ENCODE measurements at places on chromosomes 16 and 17.

GRCh38 chr16:3578121-3578520 lies 918 bp upstream of the NLRC3 start:
- no peak for DNase-seq

- DNase-seq = no peak
These were observed 66.2 kb upstream of the BRD7 start for GRCh38 chr16:50434872-50435478.

GRCh38 chr16:46428108-46429061 lies 192.8 kb downstream of the SHCBP1 start:
- DNase-seq = no peak

DNA sequence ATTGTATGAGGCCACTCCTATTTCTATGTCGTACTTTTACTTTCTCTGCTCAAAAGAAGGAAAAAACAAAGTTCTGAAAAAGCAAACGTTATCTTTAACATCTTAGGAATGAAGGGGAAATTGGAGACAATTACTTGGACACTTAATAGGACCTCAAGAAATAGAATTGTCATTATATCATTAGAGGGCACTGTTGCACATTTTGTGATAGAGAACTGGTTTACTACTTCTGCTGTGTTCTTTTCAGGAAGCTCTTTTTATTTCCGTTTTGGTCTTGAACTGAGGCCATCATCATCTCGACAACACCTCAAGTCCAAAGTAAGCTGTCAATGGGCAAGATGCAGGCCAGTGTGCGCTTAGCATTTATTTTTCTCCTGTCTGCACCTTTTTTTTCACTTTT lies 14.6 kb downstream of the COG4 start:
- no peak for DNase-seq

GRCh38 chr16:87012954-87013938 lies 303.9 kb downstream of the C16orf95 start:
- no peak for DNase-seq

- DNase-seq = no peak
These were observed 2.2 kb upstream of the TBX4 start for GRCh38 chr17:61449707-61450640.

DNA sequence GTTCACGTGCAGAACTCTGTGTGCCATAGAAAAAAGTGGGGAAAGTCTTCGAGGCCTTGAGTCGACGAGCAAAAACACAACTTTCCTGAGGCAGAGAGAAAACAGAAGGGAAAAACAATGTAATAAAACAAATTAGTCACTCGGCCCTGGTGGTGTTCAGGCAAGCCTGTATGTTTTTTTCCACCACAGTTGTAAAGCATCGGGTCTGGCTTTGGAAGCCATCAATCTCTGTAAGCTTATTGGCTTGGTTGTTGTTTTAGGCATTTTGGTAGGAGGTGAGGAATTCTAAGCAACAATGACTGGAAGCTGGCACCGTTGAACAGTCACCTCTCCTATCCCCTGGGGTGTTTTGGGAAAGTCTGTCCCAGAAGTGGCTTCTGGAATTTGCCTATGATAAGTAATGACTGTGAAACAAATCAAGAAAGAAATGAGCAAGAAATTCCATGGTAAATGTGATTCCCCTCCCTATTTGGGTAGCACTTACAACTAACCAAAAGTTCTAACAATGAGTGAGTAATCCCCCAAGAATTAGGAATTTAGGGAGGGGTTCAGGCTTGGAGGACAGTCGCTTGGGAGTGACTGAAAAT lies 2.8 kb downstream of the CDH13 start:
- DNase-seq = peak; percentile 87

DNA sequence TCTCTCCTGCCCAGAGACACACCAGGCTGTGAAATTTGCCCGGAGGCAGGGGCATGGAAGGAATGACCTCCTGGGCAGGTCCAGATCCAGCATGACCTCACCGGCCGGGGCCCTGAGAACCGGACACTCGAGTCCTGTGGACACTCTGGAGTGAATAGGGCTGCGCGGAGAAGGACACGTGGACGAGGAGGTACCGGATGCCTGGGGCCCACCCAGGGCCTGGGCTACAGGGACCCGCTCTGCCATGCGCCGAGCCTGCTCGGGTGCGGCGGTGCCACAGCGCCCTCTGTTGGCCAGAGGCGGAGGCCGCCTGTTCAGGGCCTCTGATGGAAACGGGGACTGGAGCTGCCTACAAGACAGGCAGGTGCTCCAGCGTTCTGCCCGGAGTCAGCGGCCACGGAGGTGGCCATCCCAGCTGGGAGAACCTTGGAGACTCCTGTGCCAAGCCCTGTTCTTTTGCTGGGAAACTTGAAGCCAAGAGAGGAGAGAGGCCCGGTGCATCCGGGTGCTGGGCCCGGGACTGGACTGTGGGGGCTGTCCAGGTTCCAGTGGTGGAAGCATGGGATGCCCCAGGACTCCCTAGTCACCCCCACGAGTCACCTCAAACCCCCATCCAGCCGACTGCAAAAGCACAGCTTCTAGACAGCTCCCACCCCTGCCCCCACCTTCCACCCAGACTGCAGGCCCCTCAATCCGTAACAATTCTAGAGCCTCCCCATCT lies 19.3 kb upstream of the NXPH3 start:
- DNase-seq = peak; percentile 50

DNA sequence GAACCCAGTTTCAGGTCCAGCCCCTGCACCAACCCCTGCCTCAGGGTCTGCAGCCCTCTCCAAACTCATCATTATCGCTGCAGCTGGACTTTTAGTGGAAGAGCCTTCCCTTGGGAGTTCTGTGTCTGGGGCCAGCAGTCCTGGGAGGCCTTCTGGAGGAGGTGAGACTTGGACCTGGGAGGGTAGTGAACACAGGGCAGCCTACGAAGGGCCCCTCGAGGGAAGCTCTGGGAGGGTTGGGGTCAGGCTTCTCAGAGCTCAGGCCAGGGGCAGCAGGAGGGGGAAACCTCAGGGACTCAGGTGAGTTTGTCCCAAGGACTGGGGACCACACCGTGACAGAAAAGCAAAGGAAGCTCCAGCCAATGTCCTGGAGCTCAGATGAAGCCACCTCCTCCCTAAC lies 11.3 kb upstream of the SRRM2 start:
- no peak for DNase-seq

GRCh38 chr16:2039274-2040031 lies 8.2 kb downstream of the NTHL1 start:
- peak; percentile 96 for DNase-seq

DNA sequence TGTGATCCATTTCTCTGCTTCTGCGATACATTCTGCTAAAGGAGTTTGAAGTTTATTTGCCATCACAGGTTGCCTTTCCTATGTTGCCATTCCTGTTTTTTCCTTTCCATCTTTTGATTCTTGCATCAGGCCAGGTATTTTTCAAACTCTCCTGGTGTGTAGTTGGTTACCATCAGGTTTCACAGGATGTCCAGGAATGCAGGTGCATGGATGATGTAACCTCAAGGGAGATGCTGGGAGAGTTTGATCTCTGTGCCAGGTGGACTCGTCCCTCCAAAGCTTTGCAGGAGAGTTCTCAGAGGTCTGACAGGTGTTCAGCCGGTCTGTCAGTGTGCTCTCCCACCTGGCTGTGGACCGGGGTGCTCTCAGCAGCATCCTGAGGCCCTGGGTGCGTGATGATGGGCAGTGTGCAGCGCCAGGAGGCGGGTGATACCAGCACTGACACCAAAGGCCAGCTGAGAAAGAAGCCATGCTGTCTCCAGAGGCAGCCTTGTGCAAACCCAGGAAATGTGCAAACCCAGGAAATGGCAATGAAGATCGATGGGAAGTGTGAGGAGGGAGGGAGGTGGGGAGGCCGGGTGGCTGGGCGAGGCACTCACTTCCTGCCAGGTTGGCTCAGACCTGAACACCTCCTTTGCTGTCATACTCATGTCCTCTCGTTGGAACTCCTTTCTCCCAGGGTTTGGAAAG lies 1.7 kb downstream of the ATP2C2 start:
- no peak for DNase-seq

- no peak for DNase-seq
These were observed 31.5 kb downstream of the ZFHX3 start for GRCh38 chr16:73016488-73016830.

DNA sequence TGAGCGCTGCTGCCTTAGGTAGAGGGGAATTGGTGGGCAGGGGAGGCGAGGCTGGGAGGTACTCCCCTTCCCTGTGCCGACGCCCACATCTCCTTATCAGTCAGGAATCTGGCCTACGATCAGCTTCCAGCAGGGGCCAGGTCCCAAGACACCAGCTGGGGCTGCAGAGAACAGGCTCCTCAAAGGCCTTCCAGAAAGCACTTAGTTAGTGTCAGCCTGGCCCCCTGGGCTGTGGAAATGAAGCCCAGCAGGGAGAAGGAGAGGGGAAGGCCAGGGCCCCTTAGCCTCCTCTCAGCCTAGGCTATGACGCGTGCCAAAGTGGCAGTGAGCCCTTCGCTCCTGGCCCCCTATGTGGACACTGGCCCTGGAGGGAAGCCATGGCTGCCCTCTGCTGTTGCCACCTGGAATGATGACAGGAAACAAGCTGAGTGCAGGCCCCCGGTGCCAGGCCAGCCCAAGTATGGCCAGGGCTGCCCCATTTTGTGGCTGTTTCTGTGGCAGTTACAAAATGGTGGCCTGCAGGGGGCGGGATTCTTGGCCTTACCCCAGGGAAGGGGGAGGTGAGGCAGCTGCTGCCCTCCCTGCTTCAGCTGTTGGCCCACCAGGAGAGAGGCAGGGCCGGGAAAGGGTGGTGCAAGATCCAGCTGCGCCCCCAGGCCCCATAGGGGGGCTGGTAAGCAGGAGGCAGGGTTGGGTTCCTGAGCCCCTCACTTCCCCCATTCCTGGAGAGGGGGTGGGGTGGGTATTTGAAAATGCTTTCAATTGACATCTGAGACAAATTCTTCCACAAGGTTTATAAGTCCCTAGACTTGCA lies 11.3 kb downstream of the TBX4 start:
- DNase-seq = no peak

- no peak for DNase-seq
These were observed 20.9 kb downstream of the ENGASE start for GRCh38 chr17:79095345-79096055.

- DNase-seq = peak; percentile 79
These were observed 87.2 kb upstream of the IRX3 start for GRCh38 chr16:54373534-54374520.

- no peak for DNase-seq
These were observed 37.5 kb downstream of the IL21R start for GRCh38 chr16:27439271-27440018.

DNA sequence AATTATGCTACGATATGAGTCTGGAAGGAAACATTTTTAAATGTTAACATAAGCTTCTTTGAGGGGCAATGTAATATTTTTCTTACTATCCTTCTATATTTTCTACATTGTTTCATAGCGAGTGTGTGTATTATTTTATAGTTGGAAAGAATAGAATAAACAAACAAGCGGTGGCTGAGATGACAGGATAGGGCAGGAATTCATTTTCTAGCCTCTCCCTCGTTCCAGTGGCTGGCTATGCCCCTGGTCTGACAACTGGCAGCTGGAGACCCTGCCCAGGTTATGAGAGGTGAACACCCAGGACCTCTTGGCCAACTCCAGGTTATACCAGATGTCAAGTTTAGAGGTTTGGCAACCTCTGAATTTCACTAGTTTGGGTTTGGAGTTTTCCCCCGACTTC lies 14.5 kb upstream of the TNRC6C start:
- DNase-seq = no peak

GRCh38 chr17:68399638-68400403 lies 57.5 kb downstream of the WIPI1 start:
- DNase-seq = peak; percentile 73

- no peak for DNase-seq
These were observed 21.2 kb downstream of the AKAP1 start for GRCh38 chr17:57106107-57106835.

DNA sequence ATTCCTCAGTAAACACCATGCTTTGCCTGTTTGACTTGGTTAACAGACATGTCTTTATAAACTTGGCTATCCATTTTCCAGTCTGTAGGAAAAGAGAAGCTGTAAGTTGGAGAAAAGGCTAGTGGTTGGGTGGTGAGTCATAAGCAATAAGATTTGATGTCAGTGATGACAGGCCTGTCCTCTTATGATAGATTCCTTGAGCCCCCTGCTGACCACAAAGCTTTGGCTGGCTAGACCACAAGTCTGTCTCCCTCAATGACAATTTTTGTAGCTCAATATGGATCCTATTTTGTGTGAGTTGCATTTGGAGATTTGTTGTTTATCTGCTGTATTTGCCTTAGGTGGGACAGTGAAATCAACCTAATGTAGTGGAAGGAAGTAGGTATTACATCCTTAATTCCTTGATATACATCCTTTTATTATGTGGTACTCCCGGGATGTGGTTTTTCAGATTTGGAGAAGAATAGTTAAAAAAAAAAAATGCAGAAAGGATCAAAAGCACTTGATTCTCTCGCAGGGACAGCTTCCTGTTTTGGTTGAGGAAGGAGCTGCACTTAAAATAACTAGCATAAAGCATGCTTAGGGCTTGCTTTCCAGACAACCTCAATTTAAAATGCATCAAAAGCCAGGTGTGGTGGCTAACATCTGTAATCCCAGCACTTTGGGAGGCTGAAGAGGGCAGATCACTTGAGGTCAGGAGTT lies 67.4 kb downstream of the SIAH1 start:
- peak; percentile 74 for DNase-seq

DNA sequence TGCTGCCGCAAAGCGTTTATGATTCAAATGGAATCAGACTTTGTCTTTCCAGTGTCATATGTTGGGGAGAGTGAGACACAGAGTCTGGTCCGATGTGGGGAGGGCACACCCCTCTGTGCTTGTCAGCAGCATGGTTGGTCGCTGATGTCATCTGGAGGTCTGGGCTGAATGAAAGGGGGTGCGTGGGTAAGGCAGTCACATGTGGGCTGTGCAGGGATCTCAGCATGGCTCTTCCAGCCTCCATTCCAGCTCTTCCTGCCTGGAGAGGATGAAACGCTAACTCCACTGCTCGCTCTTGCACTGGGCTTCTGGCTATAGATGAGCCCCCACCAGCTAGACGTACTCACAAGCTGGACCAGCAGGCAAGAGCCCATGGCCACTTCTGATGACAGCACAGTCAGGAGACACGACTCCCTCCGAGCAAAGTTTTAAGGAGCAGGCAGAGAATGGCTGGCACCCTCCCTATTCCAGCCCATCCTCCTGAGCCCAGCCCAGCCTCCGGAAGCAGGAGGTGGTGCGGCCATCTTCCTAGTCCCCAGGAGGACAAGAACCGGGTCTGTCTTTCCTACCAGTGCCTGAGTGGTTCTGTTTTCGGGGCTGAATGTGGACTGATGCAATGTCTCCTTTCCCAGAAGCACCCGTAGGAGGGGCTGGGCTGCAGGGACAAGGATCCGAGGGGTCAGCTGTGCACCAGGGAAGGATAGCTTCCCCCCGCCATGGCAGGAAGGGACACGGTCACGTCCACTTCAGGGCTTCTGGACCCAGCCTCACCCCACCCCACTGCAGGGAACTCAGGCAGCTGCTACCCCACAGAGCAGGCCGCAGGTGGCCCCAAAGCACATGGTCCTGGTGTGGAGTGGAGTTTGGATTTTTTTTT lies 41.5 kb upstream of the CBFA2T3 start:
- DNase-seq = peak; percentile 64

DNA sequence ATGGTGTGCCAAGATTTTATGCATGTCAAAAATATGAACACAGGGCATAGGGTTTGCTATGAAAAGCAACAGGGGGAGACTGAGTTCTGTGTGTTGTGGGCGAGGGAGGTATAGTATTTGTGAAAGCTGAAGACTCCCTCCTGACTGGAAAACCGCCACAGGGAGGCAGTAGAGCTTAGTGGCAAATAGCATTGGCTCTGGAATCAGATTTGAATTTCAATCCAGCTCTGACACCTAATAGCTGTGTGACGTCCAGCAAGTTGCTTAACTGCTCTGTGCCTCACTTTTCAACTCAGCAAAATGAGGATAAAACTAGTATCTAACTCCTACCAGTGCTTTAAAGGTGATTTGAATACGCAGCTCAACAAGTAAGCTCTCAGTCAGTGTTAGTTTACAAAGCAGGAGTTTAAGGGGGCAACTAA lies 22.0 kb downstream of the KPNA2 start:
- peak; percentile 82 for DNase-seq
